Suppressor macrophage (primary cell): ENCODE measurements at places on chromosomes 4 and X.
A peak's percentile ranks its signal among the peaks of the same experiment; 100 is the strongest.

- DNase-seq: no peak
Measured at GRCh38 chr4:119087656-119088055, 48.0 kb upstream of the MYOZ2 start.

- peak; percentile 0 for DNase-seq
Measured at GRCh38 chrX:140712413-140713173, 3.0 kb downstream of the LINC00632 start.

DNA sequence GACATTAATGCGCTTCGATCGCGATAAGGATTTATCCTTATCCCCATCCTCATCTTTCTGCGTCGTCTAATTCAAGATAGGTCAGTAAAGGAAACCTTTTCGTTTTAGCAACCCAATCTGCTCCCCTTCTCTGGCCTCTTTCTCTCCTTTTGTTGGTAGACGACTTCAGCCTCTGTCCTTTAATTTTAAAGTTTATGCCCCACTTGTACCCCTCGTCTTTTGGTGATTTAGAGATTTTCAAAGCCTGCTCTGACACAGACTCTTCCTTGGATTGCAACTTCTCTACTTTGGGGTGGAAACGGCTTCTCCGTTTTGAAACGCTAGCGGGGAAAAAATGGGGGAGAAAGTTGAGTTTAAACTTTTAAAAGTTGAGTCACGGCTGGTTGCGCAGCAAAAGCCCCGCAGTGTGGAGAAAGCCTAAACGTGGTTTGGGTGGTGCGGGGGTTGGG lies 528 bp upstream of the FGF2 start:
- no peak for DNase-seq

GRCh38 chr4:87121341-87122065 lies 98.9 kb downstream of the KLHL8 start:
- DNase-seq: no peak

- DNase-seq: peak; percentile 64
Measured at GRCh38 chr4:119244832-119245231, 32.3 kb downstream of the USP53 start.

DNA sequence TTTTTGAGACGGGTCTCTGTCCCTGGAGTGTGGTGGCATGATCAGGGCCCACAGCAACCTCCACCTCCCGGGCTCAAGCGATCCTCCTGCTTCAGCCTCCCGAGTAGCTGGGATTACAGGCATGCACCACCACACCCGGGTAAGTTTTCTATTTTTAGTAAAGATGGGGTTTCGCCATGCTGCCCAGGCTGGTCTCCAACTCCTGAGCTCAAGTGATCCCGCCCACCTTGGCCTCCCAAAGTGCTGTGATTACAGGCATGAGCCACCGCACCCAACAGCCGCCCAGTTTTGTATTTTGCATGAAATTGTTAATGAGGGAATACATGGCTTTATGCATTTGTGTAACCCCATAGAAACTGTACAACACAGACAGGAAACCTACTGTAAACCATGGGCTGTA lies 2.8 kb upstream of the ARHGAP4 start:
- DNase-seq: no peak

DNA sequence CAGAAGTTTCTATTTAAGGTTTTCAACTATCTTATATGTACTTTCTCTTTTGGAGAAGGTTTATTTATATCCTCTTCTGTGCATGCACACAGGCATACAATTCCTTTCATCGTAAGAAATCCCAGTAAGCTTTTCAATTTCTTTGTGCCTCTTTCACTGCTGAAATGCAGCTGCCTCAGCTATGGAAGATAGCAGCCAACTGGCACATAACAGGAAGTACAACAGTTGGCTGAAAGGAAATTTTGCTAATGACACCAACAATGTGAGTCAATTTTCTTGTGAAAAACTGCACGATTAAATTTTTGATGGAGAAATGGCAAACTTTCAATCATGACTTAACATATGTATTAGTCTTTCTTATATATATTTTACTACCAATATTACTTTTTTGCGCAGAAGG lies 74.5 kb upstream of the PAQR3 start:
- DNase-seq: no peak

GRCh38 chr4:148618856-148619255 lies 176.6 kb upstream of the NR3C2 start:
- DNase-seq: no peak
